Endodermal cell (in vitro differentiated cells): ENCODE measurements at places on chromosomes 16 and 17. TPM values are rescaled to one million over a fixed set of nuclear protein-coding genes. Genes with fewer than 3 reads are reported as not detected.

PRSS22 gene
- total RNA-seq: 3.9 and 5.0 TPM in 2 replicates

- DNase-seq: peak; percentile 44
Measured at GRCh38 chr17:68161644-68162428, 86.0 kb upstream of the AMZ2 start.

PLLP gene
- 8.7 to 9.7 TPM (median 9.1 TPM) in 3 replicates for total RNA-seq

- DNase-seq: no peak
Measured at GRCh38 chr17:32350666-32351418, 885 bp downstream of the ZNF207 start.

- peak; percentile 95 for DNase-seq
Measured at GRCh38 chr16:29900102-29900887, at the start of gene ASPHD1. Gene ASPHD1 (plus strand): TSS chr16:29900488. CDS start chr16:29900972, 484 bp downstream.

FOXN1 gene
- not detected in 3 replicates for total RNA-seq

DNA sequence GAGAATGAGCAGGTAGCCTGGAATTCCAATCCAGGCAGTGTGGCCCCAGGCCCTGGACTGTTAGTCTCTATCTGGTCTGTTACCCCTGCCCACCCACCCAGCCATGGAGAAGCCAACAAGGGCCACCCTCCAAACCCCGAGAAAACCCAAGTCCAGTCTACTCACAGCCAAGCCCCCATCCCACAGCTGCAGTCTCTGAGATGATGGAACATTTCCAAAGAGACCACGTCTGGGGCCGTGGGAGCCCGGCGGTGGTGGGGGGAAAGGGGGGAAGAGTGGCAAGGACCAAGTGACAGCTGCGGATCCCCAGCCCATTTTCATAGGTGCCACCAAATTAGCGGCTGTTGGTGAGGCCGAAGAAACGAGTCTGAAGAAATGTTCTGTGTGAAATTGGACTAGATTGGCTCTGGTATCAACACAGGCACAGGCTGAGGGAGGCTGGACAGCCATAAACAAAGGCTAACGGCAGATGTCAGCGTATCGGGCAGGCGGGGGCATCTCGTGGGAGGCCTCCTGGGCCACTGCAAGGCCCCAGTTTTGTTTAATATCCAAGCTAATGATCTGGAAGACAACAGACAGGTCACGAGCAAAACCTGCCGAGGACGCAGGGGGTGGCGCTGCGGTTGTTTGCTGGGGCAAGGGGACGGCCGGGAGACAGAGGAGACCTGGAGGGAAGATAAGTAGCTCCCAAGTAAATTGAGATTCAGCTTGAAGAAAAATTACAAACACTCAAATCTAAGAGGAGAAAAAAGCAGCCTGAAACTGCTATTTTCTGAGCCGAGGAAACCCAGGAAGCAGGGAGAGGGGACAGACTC is 53.4 kb downstream of the RBFOX3 start:
- DNase-seq: no peak

- DNase-seq: no peak
Measured at GRCh38 chr17:35289222-35289621, 46.4 kb downstream of the SLFN5 start.

GRCh38 chr17:82935966-82936767 is 96.3 kb upstream of the ZNF750 start:
- no peak for DNase-seq

FAM117A gene
- 16.2 and 16.8 TPM in 2 replicates for total RNA-seq

GRCh38 chr17:40298726-40299125 is 10.3 kb upstream of the RARA start:
- no peak for DNase-seq

SAMD14 gene
- total RNA-seq: 22.2 to 33.4 TPM (median 23.2 TPM) in 3 replicates

NOMO2 gene
- 105 and 121 TPM in 2 replicates for total RNA-seq

- no peak for DNase-seq
Measured at GRCh38 chr17:56144223-56144622, 9.1 kb upstream of the ANKFN1 start.

DNA sequence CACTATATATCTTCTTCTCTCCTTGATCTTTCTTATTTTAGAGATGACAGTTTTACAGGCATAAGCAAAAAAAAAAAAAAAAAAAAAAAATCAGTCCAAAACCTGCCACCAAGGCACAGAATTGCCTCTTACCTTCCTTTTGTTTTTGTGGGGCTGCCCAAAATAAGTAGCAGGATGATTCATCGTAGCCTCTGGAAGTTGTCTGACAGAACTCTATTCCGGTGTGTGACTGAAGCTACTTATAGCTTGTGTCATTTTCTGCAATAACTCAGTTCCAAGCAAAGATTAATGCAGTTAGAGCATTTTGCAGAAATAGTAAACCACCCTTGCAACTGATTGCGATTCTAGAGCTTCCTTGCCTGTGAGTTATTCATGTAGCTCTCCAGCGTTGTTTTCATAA is 186.8 kb downstream of the KIF2B start:
- no peak for DNase-seq

CHD3 gene
- total RNA-seq: 55.0 to 87.4 TPM (median 55.1 TPM) in 3 replicates

HOXB13 gene
- total RNA-seq: not detected in 3 replicates
